Stimulated activated CD4-positive, alpha-beta T cell treated with anti-CD3 and anti-CD28 coated beads, Interleukin-12 subunit alpha, Interleukin-12 subunit beta, amount 100 ng/mL, for 4 hours (primary cell): ENCODE measurements at places on chromosomes 6 and 20.

- no peak for DNase-seq
Measured at GRCh38 chr6:114210467-114210866, 132.4 kb downstream of the HS3ST5 start.

DNA sequence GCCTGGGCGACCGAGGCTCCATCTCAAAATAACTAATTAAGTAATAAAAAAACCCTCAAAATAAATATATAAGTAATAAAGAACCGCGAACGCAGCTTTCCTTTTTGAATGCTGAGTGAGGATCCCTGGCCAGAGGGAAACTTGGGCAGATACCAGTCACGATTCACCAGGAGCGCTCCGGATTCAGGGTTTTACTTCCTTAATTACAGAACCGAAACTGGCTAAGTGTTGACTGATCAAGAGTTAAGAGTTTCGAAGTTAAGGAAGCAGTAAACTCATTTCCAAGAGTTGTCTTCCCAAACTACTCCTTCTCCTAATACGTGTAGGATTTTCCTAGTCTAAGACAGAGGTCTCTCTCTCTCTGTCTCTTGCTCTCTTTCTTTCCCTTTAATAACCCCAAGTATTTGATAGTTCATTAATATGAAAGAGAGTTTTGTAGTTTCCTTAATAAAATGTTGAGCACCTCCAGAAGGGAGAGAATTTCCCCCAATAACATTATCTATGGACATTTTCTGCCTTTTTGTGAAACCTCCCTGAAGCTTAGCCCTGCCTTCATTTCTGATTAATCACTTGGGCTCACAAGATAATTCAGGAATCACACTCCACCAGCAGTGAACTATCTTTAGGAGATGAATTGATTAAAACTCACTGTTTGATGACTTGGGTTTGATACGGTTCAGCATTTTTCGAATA lies 61.4 kb upstream of the ZNF217 start:
- no peak for DNase-seq

DNA sequence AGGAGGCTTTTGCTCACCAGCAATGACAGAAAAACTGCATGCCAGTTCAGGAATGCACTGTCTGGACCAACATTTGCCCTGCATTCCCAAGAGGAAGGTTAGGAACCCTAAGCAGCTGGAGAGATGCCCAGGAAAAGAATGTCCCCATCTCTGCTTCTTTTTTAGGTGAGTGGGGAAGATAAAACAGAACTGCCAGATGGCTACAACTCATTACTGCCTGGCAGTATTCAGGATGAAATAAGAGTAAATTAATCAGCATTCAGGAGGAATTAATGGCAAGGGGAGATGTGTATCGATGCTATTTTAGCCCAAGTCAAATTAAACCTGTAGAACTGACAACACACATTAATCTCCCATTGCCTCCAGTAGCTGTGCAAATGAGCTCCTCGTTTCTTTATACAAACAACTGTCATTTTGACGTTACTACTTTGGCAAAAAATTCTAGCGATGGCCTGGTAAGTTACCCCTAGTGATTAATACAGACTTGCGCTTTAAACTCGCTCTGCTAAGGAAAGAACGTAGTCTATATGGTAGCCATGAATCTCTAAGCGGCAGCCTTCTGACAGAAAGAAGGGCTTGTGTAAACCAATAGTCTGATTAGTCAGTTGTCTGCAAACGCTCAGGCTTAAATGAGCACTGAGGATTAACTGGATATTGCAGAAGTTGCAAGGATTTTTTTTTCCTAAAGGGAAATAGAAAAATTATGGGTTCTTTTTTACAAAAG lies 16.7 kb upstream of the SMLR1 start:
- no peak for DNase-seq

GRCh38 chr6:13992417-13993055 lies 67.8 kb downstream of the RNF182 start:
- DNase-seq, result no peak

- DNase-seq, result no peak
Measured at GRCh38 chr20:11995805-11996567, 78.3 kb downstream of the BTBD3 start.

DNA sequence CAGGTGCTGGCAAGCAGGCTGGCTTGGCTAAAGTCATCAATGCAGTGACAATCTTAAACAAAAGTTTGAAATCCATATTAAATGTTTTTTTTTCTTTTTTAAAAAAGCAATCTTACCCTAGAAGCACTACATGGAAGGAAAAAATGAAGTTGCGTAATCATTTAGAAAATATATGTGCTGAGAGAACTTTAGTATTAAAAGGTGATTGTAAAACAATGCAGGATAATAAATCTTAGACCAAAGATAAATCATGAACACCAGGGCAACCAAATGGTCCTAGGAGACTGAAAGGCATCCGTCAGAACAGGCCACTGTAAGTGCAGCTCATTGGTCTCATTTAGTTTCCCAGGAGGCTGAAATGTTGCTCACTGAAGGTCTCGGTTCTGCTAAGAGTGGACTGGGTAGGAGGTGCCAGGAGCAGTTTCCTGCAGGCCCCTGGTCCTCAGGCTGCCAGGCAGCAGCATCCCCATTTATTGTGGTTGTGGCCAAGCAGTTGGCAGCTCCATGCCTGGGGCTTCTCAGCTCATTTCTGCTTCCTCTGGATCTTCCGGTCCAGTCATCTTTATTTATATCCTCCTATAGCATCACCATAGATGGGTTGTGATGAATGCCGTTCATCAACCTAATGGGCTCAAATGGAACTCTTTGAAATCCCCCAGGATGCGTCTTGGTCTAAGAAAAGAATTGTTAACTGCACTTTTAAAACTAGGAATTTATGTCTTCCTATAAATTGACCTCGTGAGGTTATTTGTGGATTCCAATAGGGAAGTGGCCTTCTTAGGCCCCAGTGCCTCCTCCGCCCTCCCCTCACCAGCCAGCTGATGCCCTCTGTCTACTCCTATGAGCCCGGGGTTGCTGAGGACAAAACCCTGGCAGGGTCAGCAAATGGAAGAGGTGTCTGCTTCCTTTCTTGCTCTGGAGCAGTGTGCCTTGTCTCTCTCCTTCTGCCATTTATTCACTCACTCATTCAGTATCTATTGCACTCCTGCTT lies 269.0 kb downstream of the UST start:
- no peak for DNase-seq

DNA sequence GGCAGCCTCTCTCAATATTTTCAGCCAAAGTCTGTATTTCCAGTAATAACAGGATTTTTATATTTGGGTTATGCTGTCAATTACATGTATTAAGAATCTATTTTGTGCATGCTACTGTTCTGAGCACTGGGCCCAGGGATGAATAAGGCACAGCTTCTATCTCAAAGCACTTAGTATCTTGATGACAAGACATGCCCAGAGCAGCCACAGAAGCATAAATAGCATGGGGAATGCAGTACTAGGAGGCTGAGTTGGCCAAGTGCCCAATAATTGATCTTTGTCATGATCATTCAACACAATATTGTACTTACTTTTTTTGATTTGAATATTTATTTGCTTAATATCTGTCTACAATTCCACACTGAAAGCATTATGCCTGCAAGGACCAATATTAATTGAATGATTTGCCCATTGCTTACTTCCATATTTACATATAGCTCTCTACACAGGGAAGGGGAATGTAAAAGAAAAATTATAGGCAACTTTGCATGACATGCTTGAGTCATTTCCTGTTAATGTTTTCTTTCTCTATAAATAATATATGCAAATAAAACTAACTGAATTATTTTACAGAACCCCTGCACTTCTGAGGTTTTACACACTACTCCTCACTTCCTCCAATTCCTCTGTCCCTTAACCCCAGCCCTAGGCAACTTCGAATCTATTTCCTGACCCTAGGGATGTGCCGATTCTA lies 298.9 kb upstream of the BMP2 start:
- DNase-seq, result no peak

GRCh38 chr6:106510090-106510970 lies 119.0 kb downstream of the RTN4IP1 start:
- peak; percentile 63 for DNase-seq

- no peak for DNase-seq
Measured at GRCh38 chr6:169780571-169781091, 29.2 kb downstream of the ERMARD start.
